Posterior vena cava (tissue), 2 donors: ENCODE measurements at places on chromosomes 13 and 19.
A peak's percentile ranks its signal among the peaks of the same experiment; 100 is the strongest.

GRCh38 chr13:35979361-35979951 lies 151.7 kb downstream of the DCLK1 start:
- peak; percentile 91 for DNase-seq

- no peak for DNase-seq
Observed at GRCh38 chr13:108728370-108728769, 99.0 kb downstream of the MYO16 start.

- DNase-seq = no peak
Observed at GRCh38 chr19:7188698-7189629, 105.2 kb downstream of the INSR start.

DNA sequence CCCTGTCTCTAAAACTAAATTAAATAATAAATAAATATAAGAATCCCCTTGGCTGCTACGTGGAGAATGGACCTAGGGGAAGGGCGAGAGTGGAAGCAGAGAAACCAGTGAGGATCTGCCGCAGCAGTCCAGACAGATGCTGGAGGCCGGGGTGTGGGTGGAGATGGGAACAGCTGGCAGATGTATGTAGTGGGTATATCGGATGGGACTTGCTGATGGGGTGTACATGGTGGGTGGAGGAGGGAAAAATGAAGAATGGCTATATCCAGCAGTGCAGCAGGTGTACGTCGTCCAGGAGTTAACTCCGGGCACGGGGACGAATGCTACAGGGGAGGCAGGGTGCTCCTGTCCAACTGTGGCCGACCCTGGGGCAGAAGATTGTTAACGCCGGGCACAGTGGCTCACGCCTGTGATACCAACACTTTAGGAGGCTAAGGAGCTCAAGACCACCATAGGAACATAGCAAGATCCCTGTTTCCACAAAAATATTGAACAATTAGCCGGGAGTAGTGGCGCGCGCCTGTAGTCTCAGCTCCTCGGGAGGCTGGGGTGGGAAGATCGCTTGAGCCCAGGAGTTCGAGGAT lies 654 bp downstream of the CEP89 start:
- no peak for DNase-seq

DNA sequence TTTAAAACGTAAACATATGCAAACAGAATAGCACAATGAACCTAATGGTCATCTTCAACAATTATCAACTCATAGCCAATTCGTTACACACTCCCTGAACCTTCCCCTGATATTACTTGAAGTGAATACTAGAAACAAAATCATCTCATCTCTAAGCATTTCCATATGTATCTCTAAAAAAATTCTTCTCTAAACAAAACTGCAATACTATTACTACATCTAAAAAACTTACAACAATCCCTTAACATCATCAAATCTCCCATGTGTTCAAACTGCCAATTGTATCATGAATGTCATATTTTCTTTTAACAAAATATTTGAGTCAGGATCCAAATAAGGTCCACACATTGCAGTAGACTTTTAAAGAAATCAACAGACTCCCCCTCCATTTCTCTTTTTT lies 61.4 kb downstream of the FRY start:
- no peak for DNase-seq

DNA sequence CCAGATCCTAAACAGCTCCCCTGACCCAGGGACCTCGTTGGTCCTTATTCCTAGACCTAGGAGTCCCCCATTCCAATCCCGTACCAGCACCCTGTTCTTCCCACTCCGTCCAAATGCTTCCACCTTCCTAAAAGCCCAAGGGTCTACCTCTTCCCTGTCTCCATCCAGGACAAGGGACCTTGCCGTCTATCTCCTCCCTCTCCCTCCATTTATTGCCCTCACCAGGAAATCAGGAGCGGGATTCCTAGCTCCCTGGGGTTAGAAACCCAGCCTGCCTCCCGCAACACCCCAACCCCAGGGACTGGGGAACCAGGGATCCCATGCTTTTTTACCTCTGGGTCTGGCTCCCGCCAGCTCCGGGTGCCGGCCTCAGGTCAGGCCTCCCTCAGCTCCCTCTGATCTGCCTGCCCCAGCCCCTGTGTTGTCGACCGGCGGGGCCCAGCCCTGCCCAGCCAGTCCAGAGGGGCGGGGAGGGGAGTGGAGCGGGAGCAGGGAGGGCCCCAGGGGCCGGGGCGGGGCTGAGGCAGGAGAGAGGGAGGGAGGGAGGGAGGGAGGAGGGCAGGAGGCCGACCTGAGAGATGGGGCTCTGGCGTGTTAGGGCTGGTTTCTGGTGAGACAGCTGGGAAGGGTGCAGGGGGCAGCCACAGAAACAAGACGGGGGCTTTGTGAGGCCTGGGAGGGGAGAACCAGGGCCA lies at the start of gene B3GNT8:
TSS of gene B3GNT8 (minus strand) at position 423 of the 695 bp plus-strand sequence. CDS start 596 bp downstream, outside the sequence.
- peak; percentile 93 for DNase-seq

DNA sequence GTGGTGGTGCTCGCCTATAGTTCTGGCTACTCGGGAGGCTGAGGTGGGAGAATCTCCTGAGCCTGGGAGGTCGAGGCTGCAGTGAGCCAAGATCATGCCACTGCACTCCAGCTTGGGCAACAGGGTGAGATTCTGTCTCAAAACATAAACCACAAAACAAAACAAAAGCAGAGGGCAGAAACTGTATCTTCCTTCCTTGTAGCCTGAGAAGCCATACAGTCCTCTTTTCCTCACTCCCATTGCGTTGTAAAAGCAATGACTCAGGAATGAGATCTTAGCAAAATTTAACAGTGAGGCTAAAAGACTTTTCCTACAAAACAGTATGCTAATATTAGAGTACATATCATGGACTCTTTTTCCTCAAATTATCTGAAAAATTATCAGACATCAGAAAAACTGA lies 130.9 kb downstream of the SHISA2 start:
- no peak for DNase-seq

GRCh38 chr13:33494596-33495204 lies 209.1 kb upstream of the STARD13 start:
- DNase-seq = no peak

- no peak for DNase-seq
Observed at GRCh38 chr13:78035500-78035899, 116.9 kb upstream of the EDNRB start.

- DNase-seq = no peak
Observed at GRCh38 chr19:55679343-55680257, 4.6 kb downstream of the EPN1 start.

- DNase-seq = no peak
Observed at GRCh38 chr19:11375143-11375948, 880 bp downstream of the SWSAP1 start.
